Ovary (tissue), 10 donors: ENCODE measurements at places on chromosomes 3 and 15. TPM values are rescaled to one million over a fixed set of nuclear protein-coding genes. Genes with fewer than 3 reads are reported as not detected.

UBAP1L gene
- total RNA-seq: 6.5 TPM

ISL2 gene
- total RNA-seq: not detected

SLC2A2 gene
- 0.36 TPM for total RNA-seq

SLC27A2 gene
- total RNA-seq: 0.20 TPM

ISLR gene
- 314 TPM for total RNA-seq

GOLGA6L4 gene
- 3.6 TPM for total RNA-seq

SLC22A14 gene
- not detected for total RNA-seq

IL17RD gene
- total RNA-seq: 21.8 TPM

IL17RE gene
- 3.6 TPM for total RNA-seq

CYP19A1 gene
- total RNA-seq: 0.83 TPM

LSMEM2 gene
- 0.52 TPM for total RNA-seq

SYNPR gene
- total RNA-seq: not detected

- peak; percentile 73 for DNase-seq
Measured at GRCh38 chr3:139935866-139936817, 1.2 kb downstream of the CLSTN2 start.

GRCh38 chr3:120642368-120642948, 39.6 kb downstream of the HGD start:
- DNase-seq: no peak

- DNase-seq: no peak
Measured at GRCh38 chr15:62857411-62857853, 185.1 kb upstream of the TPM1 start.

DNA sequence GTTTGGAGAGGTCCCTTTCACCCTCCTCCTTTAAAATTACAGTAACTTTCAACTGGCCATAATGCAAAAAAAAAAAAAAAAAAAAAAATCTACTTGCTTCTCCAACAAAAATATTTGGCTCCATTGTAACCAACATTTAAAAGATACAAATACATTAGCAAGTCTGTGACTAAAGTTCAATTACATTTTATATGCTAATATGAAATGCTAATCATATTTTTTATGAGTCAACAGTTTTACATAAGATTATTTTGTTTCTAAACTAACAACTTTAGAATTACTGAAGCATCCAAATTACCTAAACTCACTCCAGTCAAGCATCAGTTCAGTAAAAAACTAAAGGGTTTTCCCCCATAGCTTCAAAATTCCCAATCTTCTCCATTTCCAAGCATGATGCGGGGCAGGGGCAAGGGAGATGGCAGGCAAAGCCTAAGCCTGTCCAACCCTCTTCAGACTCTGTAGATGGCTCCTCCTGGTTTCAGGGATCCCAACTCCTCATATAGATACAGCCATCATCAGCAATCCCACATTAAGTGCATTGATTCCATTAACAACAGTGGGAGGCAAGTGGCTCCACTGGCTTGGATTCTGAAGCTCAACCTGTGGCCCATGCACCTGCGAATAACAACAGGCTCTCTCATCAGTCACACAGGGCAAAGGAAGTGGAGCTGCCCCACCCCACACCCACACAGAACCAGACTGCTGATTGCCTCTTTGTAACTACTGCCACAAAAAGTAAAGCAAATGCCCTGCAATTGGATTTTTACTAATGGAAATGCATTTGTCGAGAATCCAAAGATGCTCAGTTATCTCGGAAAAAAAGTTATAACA, 15.0 kb downstream of the SFMBT1 start:
- no peak for DNase-seq

DNA sequence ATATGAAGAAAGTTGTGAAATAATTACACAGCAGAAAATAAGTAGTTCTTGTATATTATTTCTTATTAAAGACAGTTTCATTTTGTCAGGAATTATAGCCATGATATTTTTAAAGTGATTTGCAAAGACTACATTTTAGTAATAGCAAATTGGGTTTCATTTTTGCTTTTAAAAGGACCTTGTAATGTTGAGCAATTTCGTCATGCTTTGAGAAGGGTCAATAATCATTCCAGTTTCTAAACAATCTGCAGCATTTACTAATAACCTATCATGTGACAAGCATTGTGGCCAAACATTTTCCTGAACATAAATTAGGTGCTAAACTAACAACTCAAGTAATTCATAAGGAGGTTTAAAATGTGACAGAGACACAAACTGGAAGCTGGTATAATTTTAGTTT, 214.4 kb upstream of the CBLB start:
- DNase-seq: no peak

GRCh38 chr3:13322324-13322723, 97.8 kb downstream of the NUP210 start:
- DNase-seq: no peak

- DNase-seq: no peak
Measured at GRCh38 chr3:54274607-54275006, 152.3 kb downstream of the CACNA2D3 start.

GRCh38 chr3:143419611-143420010, 300.0 kb downstream of the CHST2 start:
- no peak for DNase-seq

- DNase-seq: no peak
Measured at GRCh38 chr3:114746502-114746901, 400.6 kb downstream of the ZBTB20 start.

DNA sequence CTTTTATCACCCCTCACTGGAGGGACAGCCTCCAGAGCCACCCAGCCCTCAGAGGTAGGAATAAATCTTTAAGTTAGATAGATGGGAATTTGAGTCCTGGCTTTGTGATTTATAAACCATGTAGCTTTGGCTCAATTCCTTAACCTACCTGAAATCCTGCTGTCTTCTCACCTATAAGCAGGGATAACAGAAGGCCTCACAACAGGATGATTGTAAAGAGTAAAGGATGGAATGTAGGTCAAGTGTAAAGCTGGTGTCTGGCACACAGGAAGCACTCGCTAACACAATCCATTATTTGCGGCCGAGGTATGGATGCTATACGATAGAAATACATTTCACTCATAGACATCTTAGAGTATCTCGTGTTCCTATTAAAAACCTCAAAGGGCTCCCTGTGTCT, 162.9 kb upstream of the LRTM1 start:
- DNase-seq: no peak

DNA sequence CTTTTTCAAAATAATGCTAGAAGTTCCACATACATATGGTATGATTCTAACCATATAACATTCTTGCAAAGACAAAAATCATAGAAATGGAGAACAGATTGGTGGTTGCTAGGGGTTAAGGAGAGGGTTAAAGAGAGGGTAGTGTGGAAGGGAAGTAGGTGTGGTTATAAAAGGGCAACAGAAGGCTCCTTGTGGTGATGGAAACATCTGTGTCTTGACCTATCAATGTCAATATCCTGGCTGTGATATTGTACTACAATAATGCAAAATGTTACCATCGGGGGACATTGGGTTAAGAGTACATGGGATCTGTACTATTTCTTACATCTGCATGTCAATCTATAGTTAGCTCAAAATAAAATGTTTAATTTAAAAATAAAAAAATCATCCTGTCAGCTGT, 67.8 kb upstream of the FSIP1 start:
- no peak for DNase-seq

- DNase-seq: no peak
Measured at GRCh38 chr3:155101398-155101797, 21.3 kb downstream of the MME start.

DNA sequence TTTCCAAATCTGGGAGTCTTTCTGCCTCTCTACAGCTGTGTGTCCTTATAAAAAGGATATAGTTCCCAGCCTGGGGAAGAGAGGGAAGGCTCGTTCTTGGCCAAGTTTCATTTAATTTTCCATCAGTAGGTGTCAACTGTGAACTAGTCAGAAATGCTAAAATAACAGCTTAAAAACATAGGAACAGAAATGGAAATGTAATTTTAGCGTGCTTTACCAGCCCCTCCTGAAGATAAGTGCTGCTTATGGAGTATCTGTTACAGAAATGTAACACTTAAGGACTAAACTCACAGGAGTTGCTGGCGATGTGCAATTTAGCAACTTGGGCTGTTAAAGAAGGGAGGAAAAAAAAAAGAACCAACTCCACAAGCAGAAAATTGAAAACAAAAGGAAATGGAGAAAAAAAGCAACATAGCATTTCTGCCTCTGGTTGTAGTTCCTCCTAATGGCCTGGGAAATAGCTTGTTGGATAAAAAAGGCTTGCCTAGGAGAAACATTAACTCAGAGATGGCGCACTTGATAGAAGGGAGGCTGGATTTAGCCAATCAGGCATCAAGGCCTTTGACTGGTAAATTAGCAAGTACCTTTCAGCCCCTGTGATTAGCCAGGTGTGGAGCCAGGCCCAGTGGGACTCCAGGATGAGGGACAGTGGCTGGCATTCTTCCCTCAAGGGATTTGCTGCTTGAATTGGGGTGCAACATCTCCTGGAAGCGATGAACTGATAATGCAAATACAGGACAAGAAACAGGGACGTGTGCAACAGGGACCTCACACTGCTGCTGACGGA, 84.3 kb downstream of the RPLP1 start:
- DNase-seq: no peak

DNA sequence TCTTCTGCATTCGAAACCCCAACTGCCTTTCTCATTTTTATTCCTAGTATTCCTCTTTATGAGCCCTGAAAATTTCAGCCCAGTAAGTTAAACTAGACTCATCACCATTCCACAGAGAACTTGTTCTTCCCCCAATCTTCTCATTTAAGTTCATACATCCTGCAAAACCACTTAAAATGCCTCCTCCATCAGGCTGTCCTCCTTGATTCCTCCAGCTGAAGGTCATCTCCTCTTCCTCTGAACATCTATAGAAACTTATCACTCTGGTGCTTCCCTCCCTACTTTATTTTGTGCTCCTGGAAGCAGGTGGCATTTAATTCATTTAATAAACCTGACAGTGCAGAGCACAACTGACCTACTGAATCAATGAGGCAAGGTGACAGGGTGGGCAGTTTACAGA, 38.3 kb downstream of the VGLL4 start:
- no peak for DNase-seq

GRCh38 chr15:56910801-56911200, 7.6 kb upstream of the TCF12 start:
- no peak for DNase-seq

- no peak for DNase-seq
Measured at GRCh38 chr15:60576044-60576443, 97.1 kb upstream of the ICE2 start.

DNA sequence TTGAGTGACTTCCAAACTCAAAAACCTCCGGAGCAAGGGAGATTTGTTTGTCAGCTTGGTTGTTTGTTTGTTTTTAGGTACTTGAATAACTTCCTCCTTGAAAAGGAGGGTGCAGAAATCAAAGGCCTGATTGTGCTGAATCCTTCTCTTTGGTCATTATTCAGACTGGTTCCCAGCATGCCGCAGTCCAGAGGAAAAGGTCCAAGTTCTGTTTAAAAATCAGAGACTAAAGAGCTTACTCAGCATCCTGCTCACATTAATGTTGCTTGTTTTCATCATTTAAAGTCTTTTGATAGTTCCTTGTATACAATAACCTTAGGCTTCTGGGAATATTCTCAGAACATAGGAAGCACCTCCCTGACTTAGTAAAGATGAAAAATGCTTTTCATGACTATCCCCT, 982 bp upstream of the SCG3 start:
- DNase-seq: no peak

DNA sequence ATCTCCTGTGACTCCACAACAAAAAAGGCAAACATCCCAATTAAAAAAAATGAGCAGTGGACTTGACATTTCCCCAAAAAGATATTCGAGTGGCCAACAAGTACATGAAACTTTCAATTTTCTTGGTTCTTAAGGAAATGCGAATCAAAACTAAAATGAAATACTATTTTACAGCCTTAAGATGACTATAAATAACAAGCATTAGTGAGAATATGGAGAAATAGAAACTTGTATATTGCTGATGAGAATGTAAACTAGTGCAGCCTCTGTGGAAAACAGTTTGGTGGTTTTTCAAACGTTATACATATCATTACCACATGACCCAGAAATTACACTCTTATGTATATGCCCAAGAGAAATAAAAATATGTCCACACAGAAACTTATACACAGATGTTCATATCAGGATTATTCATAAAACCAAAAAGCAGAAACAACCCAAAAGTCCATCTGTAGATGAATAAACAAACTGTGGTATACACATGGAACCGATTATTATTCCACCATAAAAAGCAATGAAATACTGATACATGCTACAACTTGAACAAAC, 153.2 kb upstream of the GPR149 start:
- no peak for DNase-seq

DNA sequence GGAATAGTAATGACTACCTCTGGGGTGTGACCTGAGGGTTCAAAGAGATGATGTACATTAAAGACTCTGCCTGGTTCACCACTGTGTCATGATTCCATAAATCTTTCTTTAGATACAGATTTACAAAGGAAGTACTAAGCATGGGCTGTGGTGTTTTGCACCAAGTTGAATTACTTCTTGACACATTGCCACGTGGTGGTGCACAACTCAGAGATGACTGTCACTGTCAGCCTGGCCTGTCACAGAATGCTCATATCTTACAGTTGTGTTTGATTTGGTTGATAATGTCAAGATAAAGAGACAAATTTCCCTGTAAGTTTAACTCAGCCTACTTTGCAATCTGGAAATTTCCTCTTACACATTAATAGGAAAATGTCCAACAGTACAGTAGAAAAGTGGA, 3.2 kb downstream of the CTDSPL start:
- no peak for DNase-seq

GRCh38 chr3:164458986-164459385, 619.3 kb downstream of the SI start:
- no peak for DNase-seq

DNA sequence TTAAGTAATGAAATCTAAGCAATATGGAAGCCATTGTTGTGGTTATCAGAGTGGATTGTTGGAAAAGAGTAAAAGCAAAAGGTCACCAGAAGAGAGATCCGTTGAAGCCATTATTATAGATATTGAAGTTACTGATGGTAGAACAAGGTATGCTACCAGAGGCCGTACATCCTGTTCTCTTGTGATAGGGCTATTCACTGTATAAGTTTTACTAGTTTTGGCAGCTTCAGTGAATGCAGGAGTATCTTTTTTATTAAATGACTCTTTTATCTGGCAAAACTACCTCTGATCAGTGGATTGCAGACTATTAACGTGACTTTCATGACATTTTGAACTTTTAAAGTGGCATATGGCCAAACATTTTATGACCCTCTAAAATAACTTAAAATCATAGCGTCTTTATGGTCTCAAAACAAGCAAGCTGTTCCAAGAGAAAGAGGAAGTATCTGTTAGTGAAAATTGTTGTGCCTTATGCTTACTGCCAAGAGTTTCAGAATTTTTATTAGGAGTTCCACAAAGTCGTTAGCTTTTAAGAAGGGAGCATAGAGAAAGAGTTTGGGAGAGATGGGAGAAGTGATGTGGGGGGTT, 102.9 kb downstream of the LRRC49 start:
- DNase-seq: no peak

- DNase-seq: peak; percentile 93
Measured at GRCh38 chr3:52194485-52195290, 3.3 kb upstream of the ALAS1 start.

DNA sequence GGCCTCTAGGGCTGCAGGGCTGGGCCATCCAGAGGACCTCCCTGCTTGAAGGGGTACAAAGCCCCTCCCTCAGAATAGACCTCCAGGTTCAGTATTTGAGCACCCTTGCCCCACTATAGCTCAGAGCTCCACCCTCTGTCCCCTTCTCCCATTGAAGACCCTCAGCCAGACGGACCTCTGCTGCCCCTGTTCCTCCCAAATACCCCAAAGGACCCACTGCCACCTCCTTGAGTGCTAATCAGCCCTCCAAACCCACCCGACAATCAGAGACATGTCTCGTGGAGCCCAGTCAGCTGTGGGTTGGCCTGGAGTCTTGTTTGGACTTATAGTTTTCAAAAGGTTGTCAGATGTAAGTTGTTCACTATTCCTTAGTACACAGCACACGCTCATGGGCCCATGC, 161.1 kb downstream of the UACA start:
- DNase-seq: no peak

GRCh38 chr15:72491768-72492167, 17.6 kb downstream of the ARIH1 start:
- DNase-seq: no peak
